ENCODE measurements at places on chromosomes 1 and 21. TPM values are rescaled to one million over a fixed set of nuclear protein-coding genes. Genes with fewer than 3 reads are reported as not detected.
A peak's percentile ranks its signal among the peaks of the same experiment; 100 is the strongest.

The SLC19A1 gene
- 8.5 TPM for polyA plus RNA-seq

DNA sequence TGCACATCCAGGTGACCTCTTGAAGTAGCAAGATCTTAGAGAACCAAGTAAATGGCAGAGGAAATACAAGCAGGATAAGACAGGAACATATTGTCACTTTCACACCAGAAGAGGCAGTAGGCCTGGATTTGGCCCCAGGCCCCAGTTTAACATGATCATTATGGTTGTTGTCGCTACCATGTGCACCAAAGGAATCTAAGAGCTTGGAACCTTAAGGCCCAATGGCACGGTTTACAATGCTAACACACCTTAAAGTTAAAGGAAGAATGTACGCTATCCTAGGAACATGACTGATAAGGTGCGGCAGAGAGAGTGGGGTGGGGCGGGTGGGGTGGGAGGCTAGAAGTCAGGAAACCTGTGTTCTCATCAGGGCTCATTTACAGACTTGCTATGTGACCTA is 147.5 kb downstream of the ROR1 start:
- no peak for DNase-seq

The URB2 gene
- 6.2 TPM for polyA plus RNA-seq

- DNase-seq, result peak; percentile 1
These were observed 273.7 kb downstream of the SRGAP2C start for GRCh38 chr1:121458291-121459048.

GRCh38 chr21:45670731-45671130 is 27.2 kb downstream of the PCBP3 start:
- DNase-seq, result no peak

- no peak for DNase-seq
These were observed 80.7 kb downstream of the TBX15 start for GRCh38 chr1:118907466-118907865.

- no peak for DNase-seq
These were observed 4.0 kb downstream of the RGS16 start for GRCh38 chr1:182600036-182600713.

DNA sequence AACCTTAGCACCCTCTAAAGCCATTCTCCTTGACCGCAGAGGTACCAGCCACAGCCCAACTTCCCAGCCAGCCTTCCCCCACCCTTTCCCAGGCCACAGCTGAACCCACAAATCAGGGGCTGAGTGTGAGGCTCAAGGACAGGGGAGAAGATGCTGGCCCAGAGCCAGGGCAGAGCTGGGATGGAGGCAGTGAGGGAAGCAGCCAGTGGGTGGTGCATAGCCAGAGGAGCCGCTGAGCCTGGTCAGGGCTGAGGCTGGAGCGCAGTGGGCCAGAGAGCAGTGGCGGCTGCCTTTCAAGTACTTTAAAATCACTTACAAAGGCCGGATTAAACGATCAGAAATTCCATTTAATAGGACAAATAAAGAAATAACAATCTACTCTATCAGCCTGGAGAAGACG is 36.3 kb downstream of the DMAP1 start:
- DNase-seq, result no peak

DNA sequence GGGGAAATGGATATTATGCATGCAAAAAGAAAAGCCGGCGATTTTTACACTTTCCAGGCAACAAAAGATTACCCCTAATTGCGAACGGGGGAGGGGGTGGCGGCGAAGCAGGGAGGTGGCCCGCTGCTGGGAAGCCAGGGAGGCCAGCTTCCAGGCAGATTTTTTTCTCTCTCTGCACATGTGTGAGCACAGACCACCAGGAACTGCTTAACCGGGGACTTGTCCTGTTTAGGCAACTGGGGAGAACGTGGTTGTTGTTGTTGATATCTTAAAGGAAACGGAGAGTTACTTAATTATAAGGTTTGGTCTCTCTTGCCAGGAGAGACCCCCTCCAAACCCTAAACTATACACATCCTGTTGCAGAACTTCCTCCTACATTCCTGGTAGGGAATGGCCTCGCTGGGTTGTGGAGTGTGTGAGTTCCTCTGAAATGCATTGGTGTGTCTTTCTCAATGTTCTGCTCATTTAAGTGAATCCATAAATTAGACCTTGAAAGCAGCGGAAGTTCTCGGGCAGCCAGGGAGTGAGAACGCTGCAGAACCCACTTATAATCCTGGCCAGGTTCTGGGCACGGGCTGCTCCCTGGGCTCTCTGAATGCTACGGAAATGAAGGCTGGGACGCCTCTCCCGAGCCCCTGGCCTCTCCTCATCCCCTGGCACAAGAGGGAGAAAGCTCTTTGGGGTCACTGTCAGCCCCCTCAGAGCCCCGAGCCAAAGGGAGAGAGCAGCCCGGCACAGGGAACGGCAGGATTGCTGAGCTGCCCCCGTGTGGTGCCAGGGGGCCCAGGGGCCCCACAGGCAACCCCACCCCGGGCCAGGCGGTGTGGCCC is 250.0 kb downstream of the FOXD2 start:
- DNase-seq, result no peak

- DNase-seq, result peak; percentile 48
These were observed 25.2 kb downstream of the FHAD1 start for GRCh38 chr1:15272009-15272781.

GRCh38 chr1:163664671-163665335 is 343.0 kb downstream of the NUF2 start:
- DNase-seq, result no peak

DNA sequence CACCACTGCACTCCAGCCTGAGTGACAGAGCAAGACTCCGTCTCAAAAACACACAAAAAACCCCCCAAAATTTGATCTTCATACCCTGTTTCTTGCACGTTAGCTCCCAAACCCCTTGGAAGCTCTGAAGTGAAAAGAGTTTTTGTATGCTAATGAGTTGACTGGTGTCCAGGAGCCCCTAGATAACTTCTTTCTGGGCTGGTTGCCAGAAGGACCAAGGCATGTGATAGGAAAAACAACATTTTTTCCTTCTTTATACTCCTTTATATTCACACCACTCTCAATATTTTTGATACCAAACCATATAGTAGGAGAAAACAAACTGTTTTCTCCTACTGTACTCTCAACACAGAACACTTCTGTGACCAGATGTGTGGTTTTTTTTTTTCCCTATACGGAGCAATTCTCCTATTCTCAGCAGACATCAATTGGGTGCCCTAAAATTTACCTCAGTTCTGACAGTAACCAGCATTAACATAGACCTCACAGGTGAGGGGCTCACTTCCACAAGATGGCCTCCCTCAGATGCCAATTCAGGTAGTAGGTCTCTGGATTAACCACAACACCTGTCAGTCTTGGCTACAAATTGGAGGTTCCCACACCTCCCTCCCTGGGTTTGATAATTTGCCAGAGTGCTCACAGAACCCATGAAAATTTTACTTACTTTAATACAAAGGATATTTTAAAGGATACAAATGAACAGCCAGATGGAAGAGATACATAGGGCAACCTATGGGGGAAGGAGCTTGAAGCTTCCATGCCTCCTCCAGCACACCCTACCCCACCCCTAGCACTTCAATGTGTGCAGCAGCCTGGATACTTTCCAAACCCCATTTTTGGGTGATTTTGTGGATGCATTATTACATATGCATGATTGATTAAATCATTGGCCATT is 25.6 kb downstream of the ZYG11B start:
- DNase-seq, result no peak

DNA sequence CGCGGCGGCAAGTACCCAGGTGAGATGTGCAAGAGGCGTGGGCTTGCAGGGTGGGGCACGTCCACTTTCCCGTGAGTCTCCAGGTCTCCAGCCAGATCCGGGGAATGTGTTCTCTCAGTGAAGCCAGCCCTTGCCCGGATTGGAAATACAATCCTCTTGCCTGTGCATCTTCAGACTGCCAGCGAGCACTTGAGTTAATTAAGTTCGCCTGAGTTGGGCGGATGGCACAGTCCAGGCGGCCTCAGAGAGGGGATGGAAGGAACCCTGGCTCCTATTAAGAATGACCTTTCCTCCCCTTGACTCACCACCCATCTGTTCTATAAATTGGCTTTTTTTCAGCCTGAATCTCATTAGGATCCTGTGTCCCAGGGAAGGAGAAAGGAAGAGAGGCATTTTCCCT is 33.3 kb upstream of the CNTN2 start:
- no peak for DNase-seq

The SPRR3 gene
- polyA plus RNA-seq, result not detected

DNA sequence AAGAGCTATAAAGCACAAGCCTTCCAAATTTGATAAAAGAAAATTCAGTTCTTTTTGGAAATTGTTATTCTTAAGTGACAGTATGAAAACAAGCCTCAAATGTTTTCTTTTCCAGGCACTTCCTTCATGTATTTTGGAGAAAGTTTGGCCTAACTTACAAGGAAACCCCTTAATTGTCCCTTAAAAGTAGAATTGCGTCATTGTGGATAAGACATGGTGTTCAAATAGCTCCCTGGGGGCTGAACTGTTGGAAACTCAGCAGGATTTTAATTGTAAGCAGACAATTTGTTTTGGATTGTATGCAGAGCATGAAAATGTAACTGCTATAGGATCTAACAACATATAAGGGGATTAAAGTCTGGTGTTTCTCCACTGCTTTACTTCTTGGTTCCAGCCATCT is 35.4 kb upstream of the FGGY start:
- peak; percentile 79 for DNase-seq

DNA sequence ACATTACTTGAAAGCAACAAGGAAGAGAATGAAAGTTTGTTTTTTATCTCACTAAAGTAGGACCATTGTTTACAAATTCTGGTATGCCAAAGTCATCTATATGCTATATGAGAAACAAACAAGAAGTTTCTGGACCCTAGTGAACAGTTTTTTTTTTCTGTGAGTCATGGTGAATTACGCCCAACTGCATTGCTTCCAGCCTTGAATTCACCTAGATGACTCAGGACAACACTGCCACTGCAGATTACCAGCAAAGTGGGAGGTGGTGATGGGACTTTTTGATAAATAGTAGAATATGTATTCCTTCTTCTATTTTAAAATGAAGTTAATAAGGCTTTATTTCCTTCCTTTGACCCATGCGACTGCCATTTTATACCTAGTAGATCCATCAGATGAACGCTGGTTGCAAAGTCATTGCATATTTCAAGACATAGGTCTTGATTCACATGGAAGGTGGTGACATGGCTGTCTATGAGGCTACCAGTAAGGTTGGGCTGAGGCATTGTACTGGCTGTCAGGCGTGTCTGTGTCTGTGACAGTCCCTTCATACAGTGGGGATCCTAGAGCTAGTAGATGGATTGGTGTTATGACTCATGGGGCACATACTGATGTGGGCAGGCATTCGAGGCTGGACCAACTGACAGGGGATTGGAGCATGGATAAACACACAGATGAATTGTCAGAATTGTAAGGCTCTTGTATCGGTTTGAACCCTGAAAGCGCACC is 49.1 kb upstream of the APOBEC4 start:
- DNase-seq, result no peak

DNA sequence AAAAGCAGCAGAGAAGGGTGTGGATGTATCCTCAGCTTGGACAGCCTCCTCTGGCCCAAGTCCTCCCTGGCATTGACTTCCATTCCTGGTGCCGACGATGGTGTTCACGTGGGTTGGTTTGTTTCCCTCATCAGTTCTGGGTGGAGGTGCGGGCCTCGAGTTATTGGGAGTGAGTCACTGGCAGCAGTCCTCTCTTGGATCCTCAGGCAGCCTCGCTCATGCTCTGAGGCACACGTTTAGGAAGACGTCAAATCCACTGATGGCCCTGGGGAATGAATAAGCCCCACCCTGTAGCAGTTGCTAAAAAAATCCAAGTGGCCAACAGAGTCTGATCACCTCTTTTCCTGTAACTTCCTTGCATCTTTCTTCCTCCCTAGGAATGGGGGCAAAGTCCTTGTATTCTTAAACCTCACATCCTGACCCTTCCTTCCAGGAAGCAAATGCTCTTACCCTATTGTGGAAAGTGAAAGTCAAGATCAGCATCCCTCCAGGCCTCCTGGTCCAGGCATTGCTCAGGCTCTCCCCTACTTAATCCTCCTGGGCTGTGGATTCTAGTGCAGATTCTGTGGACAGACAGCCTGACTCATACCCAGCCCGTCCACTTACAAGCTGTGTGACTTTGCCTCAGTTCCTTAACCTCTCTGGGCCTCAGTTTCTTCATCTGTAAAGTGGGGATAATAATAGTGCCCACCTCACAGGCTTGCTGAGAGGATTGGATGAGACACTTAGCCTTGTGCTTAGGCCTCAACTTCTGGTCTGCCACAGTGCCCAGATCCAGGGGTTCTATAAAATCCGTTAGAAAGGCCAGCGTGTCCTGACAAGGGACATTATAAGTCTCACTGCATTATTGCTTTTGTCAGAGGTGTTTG is 111.1 kb downstream of the TLR5 start:
- DNase-seq, result peak; percentile 72

- DNase-seq, result no peak
These were observed 90.8 kb downstream of the GTF2B start for GRCh38 chr1:88800382-88801051.

- peak; percentile 2 for DNase-seq
These were observed 13.5 kb upstream of the PPP1R8 start for GRCh38 chr1:27816921-27817630.

DNA sequence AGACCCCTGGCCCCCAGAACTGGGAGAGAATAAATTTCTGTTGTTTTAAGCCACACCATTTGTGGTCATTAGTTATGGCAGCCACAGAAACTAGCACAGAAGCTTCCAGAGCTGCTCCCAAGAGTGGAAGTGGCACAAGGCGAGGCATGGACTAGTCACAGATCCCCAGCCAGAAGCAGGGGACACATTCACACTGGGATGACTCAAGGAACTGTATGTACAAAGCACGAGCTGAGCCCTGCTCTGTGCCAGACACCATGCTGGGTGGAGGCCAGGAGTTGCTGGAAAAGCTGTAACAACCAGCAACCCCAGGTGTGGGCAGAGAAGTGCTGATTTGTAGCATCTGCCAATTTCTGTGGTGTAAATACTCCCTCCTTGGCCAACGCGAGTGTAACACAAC is 55.6 kb downstream of the TCP10L start:
- no peak for DNase-seq

DNA sequence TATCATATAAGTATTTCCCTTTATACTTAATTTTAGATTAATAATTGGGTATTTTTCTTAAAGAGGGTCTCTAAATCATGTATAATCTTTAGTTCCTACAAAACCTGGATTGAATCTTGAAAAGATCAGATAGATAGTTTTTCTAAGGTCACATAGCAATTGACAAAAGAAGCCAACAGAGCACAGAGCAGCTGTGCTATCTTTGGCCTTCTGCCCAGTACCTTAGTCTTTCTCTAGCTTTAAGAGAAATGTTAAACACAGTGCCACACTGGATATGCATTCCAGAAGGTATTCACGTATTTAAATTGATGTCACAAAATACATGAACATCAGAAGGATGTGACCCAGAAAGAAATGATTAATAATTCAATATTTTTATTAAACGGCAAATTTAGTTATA is 86.8 kb downstream of the C21orf91 start:
- DNase-seq, result no peak

- no peak for DNase-seq
These were observed 78.3 kb upstream of the KCNK2 start for GRCh38 chr1:215004121-215004827.

GRCh38 chr1:39625009-39625408 is 14.4 kb downstream of the HEYL start:
- no peak for DNase-seq

GRCh38 chr1:19597496-19598309 is 46.4 kb upstream of the NBL1 start:
- DNase-seq, result peak; percentile 16

Measured in forelimb muscle (tissue), 1 donor.